ENCODE measurements at places on chromosomes 1 and 21.

DNA sequence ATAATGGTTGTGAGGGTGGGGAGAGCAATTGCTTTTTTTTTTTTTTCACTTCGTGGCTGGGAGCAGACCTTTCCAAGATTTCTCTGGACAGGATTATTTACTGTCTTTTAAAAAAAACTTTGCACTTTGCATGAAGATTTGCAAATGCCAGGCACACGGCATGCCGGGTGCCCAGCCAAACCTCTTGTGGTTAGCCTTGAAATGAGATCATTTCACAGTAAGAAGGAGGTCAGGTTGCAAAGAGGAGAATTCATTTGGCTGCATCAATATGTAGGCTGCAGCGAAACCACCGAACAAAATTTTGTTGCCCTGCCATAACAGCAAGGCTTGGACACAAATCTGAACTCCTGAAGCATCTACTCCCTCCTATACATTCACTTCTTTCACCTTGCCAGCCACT is 36.5 kb upstream of the KCND3 start:
- no peaks in the 10 kb centered on the region for H3K4me1 ChIP-seq
- no peaks in the 10 kb centered on the region for H3K36me3 ChIP-seq
- H3K4me3 ChIP-seq = no peak overlapping the region

GRCh38 chr1:86527306-86527705 is 19.6 kb upstream of the CLCA4 start:
- H3K27me3 ChIP-seq = peaks cover 2% of the 10 kb centered on the region
- no peak for DNase-seq
- H3K4me1 ChIP-seq = no peaks in the 10 kb centered on the region
- H3K4me3 ChIP-seq = no peak overlapping the region

DNA sequence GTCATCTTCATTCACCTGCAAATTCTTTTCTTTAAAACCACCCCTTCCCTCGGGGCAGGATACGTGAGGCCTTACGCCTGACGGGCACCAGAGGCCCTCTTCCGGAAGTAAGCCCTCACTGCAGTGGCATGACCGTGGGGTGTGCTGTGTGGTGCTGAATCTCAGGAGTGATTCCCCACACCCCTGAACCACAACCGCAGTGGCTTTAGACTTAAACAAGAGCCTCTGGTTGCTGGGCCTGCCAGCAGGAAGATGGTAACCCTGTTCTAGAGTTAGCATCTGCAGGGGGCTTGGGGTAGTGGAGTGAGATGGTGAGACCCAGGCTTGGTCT is 12.1 kb downstream of the BSND start:
- peaks cover 5% of the 10 kb centered on the region for H3K27me3 ChIP-seq
- no peaks in the 10 kb centered on the region for H3K36me3 ChIP-seq
- H3K27ac ChIP-seq = no peak overlapping the region
- no peaks in the 10 kb centered on the region for H3K4me1 ChIP-seq
- no peak for DNase-seq
- no peak overlapping the region for H3K4me3 ChIP-seq

GRCh38 chr1:220511179-220511578 is 16.8 kb upstream of the MARK1 start:
- DNase-seq = no peak
- H3K4me3 ChIP-seq = no peak overlapping the region
- no peaks in the 10 kb centered on the region for H3K36me3 ChIP-seq
- peaks cover 23% of the 10 kb centered on the region for H3K27me3 ChIP-seq
- H3K4me1 ChIP-seq = no peaks in the 10 kb centered on the region

DNA sequence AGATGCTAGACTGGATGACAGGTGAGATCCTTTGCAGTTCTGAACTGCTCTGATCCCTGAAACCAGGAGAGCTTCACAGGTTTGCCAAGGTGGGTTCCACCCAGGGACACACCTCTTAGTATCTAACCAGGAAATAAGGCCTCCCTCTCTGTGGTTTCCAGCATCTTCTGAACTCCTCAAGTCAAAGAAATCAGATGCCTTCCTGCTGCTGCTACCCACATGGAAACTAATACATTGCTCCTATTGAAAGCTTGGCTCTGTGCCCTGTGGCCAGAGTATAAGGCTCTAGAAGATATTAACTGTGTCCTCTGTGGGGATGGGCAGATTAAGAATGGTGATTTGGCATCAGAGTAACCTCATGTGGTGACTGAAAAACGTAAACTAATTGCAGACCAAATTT is 75.0 kb upstream of the MRPS6 start:
- peaks cover 29% of the 10 kb centered on the region for H3K4me1 ChIP-seq
- H3K27me3 ChIP-seq = no peaks in the 10 kb centered on the region
- H3K4me3 ChIP-seq = no peak overlapping the region
- no peaks in the 10 kb centered on the region for H3K36me3 ChIP-seq

GRCh38 chr1:54456921-54457529 is 50.8 kb upstream of the SSBP3 start:
- DNase-seq = no peak
- H3K4me3 ChIP-seq = no peak overlapping the region
- H3K36me3 ChIP-seq = no peaks in the 10 kb centered on the region
- H3K27ac ChIP-seq = no peak overlapping the region
- H3K27me3 ChIP-seq = no peaks in the 10 kb centered on the region
- H3K4me1 ChIP-seq = peaks cover 27% of the 10 kb centered on the region

DNA sequence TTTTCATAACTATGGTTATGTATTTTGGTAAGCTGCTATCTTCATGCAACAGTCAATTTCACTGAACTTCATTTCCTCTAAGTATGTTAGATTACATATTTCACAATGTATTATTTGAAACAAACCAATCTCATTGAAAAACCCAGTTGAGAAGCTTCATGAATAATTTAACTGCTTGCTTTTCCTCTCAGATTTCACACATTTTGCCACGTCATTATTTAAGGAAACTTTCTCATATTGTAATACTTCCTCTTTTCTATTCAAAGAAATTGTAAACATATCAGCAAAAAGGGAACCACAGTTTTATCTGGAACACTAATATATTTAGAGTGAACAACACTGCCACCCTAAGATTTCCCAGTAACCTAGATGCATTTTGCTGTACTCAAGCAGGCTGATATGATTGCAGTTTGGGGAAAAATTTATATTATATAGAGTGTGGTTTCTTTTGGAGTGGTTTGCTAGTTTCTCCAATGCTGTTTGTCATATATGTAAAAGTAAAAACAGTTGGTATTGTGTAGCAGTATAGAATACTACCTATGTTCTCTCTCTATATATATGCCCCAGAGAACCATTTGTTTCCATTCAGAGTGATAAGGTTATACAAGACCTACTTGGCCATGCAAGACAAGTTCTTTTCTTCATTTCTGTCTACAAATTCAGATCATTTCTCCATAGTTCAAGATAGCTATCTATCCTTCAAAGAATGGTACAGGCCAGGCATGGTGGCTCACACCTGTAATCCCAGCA is 28.4 kb upstream of the AHCTF1 start:
- H3K4me1 ChIP-seq = peaks cover 6% of the 10 kb centered on the region
- no peak for DNase-seq
- no peak overlapping the region for H3K4me3 ChIP-seq
- H3K27me3 ChIP-seq = peaks cover 6% of the 10 kb centered on the region
- no peak overlapping the region for H3K27ac ChIP-seq

GRCh38 chr1:184577319-184577718 is 177.3 kb downstream of the EDEM3 start:
- DNase-seq = no peak
- no peaks in the 10 kb centered on the region for H3K4me1 ChIP-seq
- no peak overlapping the region for H3K4me3 ChIP-seq
- H3K36me3 ChIP-seq = no peaks in the 10 kb centered on the region

DNA sequence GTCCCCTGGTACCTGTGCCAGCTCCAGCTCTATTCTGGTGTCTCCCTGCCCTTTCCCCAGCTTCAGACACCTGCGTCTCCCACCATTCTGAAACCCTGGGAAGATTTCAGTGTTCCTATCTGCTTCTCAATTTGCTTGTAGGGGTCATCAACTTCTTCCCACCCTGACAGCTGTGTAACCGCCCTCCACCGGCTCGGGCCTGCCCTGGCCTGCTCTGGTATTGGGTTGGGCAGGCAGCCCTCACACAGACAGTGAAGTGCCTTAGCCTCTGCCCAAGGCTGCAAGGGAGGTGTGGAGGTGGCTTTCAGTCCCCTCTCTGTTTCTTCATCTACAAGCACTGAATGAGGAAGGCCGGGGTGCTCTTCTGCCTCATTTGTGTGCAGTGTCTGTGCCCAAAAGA is 97.2 kb downstream of the LAMC2 start:
- no peaks in the 10 kb centered on the region for H3K4me1 ChIP-seq
- no peak overlapping the region for H3K4me3 ChIP-seq
- no peaks in the 10 kb centered on the region for H3K36me3 ChIP-seq
- no peaks in the 10 kb centered on the region for H3K27me3 ChIP-seq

GRCh38 chr1:37844536-37844935 is 14.9 kb downstream of the MTF1 start:
- peaks cover 54% of the 10 kb centered on the region for H3K4me1 ChIP-seq
- H3K4me3 ChIP-seq = no peak overlapping the region
- H3K36me3 ChIP-seq = peaks cover 88% of the 10 kb centered on the region
- no peaks in the 10 kb centered on the region for H3K27me3 ChIP-seq

GRCh38 chr1:67408148-67408547 is 22.1 kb downstream of the SERBP1 start:
- H3K27me3 ChIP-seq = no peaks in the 10 kb centered on the region
- DNase-seq = no peak
- H3K4me3 ChIP-seq = no peak overlapping the region
- H3K27ac ChIP-seq = peak overlapping the region; percentile 50
- H3K36me3 ChIP-seq = peaks cover 86% of the 10 kb centered on the region

DNA sequence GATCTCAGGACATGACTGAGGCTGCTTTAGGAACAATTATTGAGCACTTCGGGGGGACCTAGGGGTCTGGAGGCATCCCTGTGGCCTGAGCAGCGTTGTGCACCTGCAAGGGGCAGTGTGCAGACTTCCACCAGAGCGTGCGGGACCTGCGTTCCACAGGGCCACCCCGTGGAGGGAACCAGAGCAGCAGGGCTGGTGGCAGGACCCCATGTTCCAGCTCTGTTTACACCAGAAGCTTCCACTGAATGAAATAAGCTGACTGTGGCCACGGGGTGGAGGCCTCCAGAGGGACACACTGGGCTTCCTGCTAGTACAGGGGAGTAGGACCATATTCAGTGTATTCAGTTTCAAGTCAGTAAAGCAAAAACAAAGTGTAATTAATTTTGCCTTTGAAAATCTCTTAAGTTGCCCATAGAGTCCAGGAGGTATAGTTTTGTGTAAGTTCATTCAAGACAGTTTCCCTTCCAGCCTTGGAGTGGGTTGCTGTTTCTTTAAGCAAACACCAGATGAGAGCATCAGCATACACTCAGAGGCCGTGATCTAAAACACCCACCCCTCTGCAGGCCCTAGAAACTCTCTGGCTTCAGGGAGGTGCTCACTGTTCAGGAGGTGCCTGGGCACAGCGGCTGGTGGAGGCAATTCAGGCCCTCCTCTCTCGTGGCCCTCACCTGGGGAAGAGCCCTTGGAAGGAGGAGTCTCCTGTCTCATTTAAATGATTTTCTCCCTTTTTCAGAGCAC is 16.6 kb downstream of the SLC1A7 start:
- no peak for DNase-seq
- no peaks in the 10 kb centered on the region for H3K36me3 ChIP-seq
- no peak overlapping the region for H3K27ac ChIP-seq
- H3K4me3 ChIP-seq = no peak overlapping the region
- H3K27me3 ChIP-seq = peaks cover 7% of the 10 kb centered on the region

DNA sequence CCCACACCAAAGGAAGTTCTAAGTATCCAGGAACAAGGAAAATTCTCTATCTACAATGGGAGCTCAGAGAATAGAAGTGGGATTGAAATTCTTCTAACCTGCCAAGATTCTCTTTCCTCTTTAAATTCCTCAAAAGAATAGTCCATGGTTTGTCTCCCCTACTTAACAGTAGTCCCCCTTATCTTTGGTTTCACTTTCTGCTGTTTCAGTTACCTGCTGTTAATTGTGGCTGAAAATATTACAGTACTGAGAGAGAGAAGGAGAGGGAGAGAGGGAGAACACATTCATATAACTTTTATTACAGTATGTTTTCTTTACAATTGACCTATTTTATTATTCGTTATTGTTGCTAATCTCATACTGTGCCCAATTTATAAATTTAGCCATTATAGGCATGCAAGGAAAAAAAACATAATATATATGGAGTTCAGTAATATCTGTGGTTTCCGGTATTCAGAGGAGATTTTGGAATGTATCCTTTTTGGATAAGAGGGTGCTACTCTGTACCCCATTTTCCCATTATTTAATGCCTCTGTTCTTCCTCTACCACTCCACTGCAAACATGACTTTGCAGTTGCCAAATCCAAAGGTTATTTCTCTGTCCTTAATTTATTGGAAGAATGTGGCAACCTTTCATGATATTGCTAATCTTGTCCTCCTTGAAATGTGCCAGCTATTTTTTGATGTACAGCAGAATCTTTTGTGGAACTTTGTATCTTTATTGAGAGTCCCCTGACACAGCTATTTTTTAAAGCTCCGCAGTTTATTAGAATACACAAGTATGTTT is 68.0 kb downstream of the USP25 start:
- DNase-seq = no peak
- no peaks in the 10 kb centered on the region for H3K27me3 ChIP-seq
- peaks cover 64% of the 10 kb centered on the region for H3K36me3 ChIP-seq
- H3K4me3 ChIP-seq = no peak overlapping the region

DNA sequence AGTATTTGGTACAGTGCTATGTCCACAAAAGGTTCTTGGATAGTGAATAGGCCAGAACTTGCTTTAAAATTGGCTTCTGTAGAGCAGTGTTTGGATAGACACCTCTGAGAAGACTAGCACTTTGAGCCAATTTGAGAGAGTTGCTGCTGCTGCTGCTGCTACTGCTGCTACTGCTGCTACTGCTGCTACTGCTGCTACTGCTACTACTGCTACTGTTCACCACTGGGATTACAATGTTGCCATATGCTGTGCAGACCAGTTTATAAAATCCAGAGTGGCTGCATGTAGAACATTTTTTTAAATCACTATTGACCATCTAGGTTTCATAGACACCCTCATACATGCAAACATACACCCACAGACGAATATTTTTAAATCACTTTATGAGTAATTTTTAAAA is 15.3 kb downstream of the GORAB start:
- no peaks in the 10 kb centered on the region for H3K27me3 ChIP-seq
- H3K27ac ChIP-seq = no peak overlapping the region

GRCh38 chr1:156815961-156816422 is 656 bp downstream of the SH2D2A start:
- peak overlapping the region; percentile 99 for H3K27ac ChIP-seq
- H3K27me3 ChIP-seq = no peaks in the 10 kb centered on the region
- peaks cover 57% of the 10 kb centered on the region for H3K36me3 ChIP-seq
- peak overlapping the region; percentile 96 for H3K4me3 ChIP-seq

- no peak overlapping the region for H3K27ac ChIP-seq
- no peak overlapping the region for H3K4me3 ChIP-seq
- no peak for DNase-seq
- peaks cover 32% of the 10 kb centered on the region for H3K4me1 ChIP-seq
These were observed 20.2 kb downstream of the DESI2 start for GRCh38 chr1:244672946-244673682.

- peaks cover 23% of the 10 kb centered on the region for H3K27me3 ChIP-seq
- H3K27ac ChIP-seq = no peak overlapping the region
- H3K4me3 ChIP-seq = no peak overlapping the region
- DNase-seq = no peak
These were observed 23.3 kb upstream of the DPT start for GRCh38 chr1:168752171-168752832.

GRCh38 chr1:226763905-226764264 is 24.8 kb upstream of the ITPKB start:
- no peaks in the 10 kb centered on the region for H3K36me3 ChIP-seq
- H3K4me3 ChIP-seq = no peak overlapping the region
- peak; percentile 41 for DNase-seq
- H3K4me1 ChIP-seq = peaks cover 32% of the 10 kb centered on the region
